ENCODE measurements at places on chromosomes 3 and 15.
A peak's percentile ranks its signal among the peaks of the same experiment; 100 is the strongest.

DNA sequence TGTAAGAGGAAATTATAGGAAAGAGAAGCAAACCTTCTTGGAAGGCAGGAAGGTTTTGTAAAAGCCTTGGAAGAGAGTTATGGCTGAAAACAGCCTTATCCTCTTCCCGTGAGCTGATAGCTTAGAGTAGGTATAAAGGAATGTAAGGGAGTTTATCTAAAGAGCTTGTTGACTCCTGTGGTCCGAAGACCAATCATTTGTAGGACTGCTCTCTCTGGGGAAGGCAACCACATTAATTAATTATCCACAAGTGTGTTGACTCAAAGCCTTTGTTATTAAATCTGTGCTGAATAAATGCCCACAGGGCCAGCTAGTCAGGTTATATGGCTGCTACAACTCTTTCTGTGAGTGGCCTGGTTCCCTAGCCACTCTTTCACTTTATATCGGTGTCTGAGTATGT, 452.1 kb upstream of the RASGRP1 start:
- DNase-seq = no peak

GRCh38 chr3:14169871-14170270, 8.5 kb downstream of the XPC start:
- DNase-seq = no peak

- DNase-seq = no peak
Measured at GRCh38 chr3:43481375-43481774, 140.4 kb downstream of the ANO10 start.

DNA sequence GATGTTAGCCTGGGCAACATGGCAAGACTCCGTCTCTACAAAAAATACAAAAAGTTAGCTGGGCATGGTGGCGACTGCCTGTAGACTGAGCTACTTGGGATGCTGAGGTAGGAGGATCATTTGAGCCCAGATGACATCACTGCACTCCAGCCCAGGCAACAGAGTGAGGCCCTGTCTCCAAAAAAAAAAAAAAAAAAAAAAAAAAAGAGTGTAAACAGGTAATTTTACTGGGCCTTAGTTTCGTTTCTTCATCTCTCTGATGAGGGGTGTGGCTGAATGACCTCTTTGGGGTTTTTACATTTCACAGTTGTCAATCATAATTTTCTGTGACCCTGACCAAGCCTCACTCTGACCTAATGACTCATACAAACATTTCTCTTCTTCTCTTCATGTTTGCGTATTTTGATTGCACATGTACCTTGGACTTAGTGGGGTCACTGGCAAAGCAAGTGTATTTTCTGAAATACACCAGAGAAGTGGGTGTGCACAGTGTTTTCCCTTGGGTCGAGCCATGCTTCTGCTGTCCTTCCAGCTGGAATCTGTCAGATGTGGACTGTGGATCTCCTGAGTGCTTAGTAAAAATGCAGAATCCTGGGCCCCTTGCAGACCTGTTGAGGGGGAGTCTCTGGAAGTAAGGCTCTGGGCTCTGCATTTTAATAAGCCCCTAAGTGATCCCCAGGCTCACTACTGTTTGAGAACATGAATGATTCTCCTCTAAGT, 140.5 kb downstream of the FNDC3B start:
- DNase-seq = peak; percentile 23

DNA sequence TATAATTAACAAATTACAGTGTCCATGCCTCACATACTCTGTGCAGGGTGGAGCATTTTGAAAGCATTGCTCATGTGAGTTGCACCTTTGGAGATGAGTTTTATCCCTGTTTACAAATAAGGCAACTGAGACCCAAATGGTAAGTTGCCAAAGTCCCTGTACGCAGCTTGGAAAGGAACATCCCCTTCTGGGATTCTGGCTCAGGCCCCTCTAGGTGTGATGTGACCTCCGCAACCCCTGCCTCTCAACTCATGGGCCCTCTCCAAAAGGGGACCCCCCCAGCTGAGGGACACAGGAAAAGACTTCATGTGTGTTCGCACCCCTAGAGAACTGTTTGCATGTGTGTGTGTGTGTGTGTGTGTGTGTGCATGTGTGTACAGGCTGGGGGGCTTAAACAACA, 25.3 kb downstream of the PRR20G start:
- no peak for DNase-seq

- DNase-seq = no peak
Measured at GRCh38 chr3:58013973-58014649, 5.9 kb downstream of the FLNB start.

DNA sequence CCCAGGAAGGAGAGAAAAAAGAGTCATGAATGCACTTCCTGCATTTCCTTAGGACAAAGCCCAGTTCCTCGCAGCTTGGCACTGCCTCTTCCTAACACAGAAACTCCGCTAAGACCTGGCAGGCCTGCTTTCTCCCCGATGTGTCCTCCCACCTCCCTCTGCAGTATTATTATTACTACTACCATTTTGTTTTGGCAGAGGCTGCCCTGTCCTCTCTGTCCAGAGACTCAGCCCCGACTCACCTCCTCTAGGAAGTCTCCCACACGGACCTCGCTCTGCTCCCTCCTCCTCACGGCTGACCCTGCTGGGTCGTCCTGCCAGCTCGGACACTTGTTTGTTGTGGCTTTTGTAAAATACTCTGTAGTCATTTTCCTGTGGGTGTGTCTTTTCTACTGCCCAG, 107.2 kb upstream of the HACD2 start:
- no peak for DNase-seq

DNA sequence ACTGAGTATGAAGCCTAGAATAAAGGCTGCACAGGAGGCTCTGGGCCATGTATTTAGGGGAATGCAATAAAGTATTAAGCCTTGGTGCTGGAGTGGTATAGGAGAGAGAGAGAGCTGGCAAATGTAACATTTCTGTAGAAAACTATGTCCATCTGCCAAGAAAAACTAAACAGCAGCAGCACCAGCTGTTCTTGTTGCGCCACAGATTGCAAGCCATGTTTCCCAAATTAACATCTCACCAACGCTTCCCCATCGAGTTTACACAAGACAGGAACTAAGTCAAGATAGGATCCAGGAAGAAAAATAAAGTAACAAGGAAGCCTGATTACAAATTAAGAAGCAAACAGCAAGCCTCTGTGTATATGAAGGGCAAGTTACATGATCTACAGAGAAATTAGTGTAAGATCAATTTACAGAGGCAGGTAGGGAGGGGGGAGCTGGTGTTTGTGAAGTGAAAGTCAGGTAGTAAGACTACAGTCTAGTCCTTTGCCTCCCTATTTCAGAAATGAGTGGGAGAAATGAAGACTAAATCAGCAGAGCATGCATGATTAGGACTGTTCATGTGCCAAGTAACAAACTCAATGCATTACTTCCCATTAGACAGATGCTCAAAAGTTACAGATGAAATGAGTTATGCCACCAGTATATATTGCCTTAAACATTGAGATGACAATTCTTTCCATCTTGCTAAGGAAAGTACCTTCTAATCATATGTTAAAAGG, 900.5 kb downstream of the EPHA3 start:
- DNase-seq = no peak

GRCh38 chr3:111639316-111639715, 44.2 kb upstream of the ZBED2 start:
- no peak for DNase-seq

- peak; percentile 77 for DNase-seq
Measured at GRCh38 chr15:90664650-90665287, 52.4 kb upstream of the BLM start.

GRCh38 chr3:26807272-26807671, 184.7 kb downstream of the LRRC3B start:
- DNase-seq = no peak

DNA sequence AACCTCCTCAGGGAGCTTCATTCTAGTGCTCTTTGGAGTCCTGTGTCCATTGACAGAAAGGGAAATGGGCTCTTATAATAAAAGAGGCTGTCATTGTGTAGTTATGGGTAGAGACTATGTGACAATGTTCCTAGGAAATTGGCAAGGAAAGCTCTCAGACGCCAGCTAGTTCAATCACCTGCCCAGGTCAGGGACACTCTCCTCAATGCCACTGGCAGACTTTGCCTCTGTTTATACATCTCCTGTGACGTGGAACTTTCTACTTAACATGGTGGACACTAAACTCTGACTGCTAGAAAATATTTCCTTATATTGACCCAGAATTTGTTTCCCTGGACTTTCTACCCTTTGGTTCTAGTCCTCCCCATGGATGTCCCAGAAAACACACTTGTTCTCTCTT, 2.8 kb downstream of the EFCAB12 start:
- DNase-seq = no peak

DNA sequence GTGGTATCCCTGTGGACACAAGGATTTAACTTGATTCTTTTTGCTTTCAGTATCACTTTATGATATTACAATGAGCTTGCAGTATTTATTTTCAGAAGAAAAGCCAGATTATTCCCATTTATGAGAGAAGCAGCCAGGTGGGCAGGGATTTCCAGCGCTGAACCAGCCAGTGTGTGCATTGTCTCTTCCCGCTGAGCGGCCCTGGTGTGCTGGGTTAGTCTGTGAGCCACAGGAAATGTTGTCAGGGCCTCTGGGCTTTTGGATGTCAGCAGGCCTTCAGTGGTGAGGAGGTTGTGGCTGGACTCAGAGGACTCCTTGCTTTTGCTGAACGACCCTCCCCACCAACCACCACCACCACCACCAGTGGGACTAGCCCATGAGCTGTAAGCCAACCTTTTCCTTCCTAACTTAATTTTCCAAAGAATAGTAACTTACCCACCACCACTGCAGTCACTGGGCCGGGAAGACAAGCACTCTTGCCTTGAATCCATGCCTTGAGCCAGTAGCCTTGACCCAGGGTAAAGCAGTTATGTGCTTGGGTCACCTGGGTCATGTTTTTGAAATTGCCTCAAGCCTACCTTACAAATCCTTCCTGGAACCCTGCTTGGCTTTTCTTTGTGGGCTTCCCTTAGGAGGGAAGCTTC, 33.1 kb downstream of the FLNB start:
- no peak for DNase-seq

GRCh38 chr3:56048331-56048730, 419.9 kb downstream of the ERC2 start:
- DNase-seq = no peak

- DNase-seq = no peak
Measured at GRCh38 chr3:27253831-27254230, 115.4 kb downstream of the NEK10 start.

- peak; percentile 3 for DNase-seq
Measured at GRCh38 chr15:62165104-62165792, at the start of gene C2CD4B. Gene C2CD4B, minus strand, starts transcription at chr15:62165285. Its CDS starts 301 bp downstream, at chr15:62164984.

DNA sequence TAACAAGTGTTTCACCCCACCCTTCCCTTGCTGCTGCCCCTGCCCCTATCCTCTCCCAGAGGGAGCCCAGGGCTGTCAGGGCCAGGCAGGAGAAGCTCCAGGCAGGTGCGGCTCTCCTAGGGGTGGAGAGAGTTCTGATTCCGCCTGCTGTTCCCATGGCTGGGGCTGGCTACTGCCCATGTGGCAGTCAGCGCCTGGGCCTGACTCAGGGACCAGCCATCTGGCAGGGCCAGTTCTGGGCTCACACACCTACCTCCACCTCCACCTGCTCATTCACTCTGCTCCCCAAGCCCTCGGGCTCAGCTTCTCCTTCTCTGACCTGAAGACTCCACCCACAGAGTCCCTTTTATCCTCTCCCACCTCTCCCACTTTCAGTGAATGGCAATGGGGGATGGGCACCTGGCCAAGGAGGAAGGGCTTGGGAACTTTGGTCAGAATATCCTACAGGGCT, 23.4 kb downstream of the AMOTL2 start:
- no peak for DNase-seq

DNA sequence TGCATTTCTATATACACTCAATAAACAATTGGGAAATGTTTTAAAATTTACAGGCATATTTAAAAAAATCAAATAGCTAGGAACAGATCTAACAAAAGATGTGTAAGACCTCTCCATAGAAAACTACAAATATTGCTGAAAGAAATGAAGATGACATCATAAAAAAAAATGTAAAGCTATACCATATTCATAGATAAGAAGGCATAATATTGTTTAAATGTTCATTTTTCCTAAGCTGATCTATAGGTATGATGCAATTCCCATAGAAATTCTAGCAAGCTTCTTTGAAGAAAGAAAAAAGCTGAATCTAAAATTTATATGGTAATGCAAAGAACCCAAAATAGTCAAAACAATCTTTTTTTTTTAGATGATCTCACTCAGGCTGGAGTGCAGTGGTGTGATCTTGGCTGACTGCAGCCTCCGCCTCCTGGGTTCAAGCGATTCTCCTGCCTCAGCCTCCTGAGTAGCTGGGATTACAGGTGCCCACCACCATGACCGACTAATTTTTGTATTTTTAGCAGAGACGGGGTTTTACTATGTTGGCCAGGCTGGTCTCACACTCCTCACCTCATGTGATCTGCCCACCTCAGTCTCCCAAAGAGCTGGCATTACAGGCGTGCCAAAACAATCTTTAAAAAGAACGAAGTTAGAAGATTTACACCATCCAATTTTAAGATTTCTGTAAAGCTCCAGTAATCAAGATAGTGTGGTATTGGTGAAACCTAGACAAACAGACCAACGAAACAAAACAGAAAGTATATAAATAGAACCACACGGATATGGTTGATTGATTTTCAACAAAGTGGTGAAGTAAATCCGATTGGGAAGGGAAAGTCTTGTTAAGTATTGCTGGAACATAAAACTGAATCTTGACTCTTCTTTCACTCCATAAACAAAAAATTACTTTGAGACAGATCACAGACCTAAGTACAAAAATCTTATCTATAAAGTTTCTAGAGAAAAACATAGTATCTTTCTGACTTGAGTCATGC, 6.3 kb upstream of the BHLHE40 start:
- DNase-seq = peak; percentile 71

- no peak for DNase-seq
Measured at GRCh38 chr3:52038227-52038626, 18.1 kb downstream of the DUSP7 start.

DNA sequence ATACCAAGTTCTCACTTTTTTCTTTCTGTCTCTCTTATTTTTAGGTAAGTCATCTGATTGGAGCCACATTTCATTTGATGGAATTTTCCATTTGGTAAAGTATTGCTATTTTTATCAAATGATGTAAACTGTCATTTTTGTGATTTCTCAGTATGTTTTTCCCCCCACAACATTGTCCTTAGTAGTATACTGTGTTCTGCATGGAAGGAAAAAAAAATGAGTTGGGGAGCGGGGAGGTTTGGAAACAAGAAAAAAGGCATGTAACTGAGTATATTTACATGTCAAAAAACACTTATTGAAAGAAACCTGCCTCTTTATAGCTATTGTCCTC, 104.2 kb downstream of the FILIP1L start:
- DNase-seq = no peak

- no peak for DNase-seq
Measured at GRCh38 chr15:56469483-56469882, 4.5 kb upstream of the MNS1 start.

DNA sequence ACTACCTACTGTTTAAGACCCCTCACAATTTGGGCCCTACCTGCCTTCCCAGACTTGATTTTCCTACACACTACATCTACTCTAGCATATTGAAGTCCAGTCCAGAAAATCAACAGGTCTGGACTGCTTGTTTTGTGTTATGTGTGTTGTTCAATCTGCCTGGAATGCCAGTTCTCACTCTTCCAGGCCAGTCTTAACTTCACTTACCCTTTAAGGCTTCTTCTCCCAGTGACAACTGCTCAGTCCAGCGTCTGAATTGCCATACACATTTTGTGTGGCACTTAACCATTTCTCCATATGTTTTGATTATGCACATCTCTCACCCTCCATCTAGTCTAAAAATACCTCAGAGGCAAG, 1.1 kb downstream of the TICRR start:
- DNase-seq = no peak

- no peak for DNase-seq
Measured at GRCh38 chr3:43883729-43884396, 193.1 kb downstream of the ABHD5 start.

GRCh38 chr15:26132811-26133210, 269.7 kb upstream of the ATP10A start:
- no peak for DNase-seq

GRCh38 chr3:113601240-113601639, 68.9 kb downstream of the SIDT1 start:
- DNase-seq = no peak

- peak; percentile 3 for DNase-seq
Measured at GRCh38 chr3:100708644-100708988, 678 bp upstream of the TFG start.

Data from GM06990 (cell line).